Fibroblast of pulmonary artery (primary cell): ENCODE measurements at places on chromosomes 6 and 20.

GRCh38 chr20:49832632-49833327, 20.2 kb downstream of the SLC9A8 start:
- DNase-seq: peak; percentile 83

DNA sequence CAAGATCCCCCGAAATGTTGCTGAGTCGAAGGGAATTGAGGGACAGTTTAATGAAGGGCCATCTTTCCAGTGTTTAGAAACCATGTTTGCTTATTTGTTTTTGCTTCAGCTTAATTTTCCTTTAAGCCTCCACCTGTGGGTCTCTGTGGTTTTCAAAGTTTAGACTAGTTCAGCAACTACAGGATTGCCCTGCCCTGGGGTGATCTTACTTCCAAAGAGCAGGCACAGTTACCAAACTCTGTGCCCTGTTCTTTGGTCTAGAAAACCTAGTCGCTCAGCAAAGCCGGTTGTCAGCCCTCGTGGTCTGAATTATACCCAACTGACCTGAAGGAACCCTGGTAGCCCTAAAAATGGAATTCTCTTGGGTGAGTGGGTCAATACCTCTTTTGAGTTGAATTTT, 219.2 kb upstream of the GMDS start:
- DNase-seq: no peak

DNA sequence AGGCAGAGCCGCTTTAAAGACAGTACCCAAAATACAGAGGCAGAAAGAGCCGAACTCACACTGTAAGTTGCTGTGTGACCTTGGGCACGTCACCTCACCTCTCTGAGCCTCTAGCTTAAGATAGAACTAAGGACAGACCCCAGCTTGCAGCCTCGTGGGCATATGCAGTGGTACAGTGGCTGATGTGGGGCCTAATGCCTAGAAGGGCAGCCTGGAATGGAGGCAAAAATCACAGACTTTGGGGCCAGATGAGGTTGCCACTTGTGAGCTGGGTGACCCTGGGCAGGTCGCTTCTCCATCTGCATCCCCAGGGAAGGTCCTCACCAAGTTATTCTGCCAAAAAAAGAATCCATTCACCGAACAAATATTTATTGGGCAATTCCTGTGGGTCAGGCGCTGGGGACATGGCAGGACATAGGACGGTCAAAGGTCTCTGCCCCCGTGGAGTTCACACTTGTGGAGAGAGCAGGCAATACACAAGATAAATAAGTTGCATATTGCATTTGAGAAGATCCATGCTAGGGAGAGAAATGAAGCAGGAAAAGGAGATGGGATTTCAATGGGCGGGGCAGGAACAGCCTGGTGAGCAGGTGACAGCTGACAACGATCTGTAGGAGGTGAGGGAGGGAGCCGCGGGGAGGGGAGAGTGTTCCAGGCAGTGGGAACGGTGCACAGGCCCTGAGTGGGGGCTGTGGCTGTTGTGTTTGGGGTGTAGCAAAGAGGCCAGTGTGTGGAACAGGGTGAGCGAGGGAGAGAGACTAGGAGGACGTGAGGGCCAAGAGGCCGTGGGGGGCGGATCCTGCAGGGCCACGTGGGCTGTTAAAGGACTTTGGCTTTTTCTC, 115.2 kb downstream of the CEBPB start:
- peak; percentile 45 for DNase-seq

- DNase-seq: peak; percentile 12
Measured at GRCh38 chr6:28371706-28372451, 22.1 kb downstream of the ZKSCAN3 start.

DNA sequence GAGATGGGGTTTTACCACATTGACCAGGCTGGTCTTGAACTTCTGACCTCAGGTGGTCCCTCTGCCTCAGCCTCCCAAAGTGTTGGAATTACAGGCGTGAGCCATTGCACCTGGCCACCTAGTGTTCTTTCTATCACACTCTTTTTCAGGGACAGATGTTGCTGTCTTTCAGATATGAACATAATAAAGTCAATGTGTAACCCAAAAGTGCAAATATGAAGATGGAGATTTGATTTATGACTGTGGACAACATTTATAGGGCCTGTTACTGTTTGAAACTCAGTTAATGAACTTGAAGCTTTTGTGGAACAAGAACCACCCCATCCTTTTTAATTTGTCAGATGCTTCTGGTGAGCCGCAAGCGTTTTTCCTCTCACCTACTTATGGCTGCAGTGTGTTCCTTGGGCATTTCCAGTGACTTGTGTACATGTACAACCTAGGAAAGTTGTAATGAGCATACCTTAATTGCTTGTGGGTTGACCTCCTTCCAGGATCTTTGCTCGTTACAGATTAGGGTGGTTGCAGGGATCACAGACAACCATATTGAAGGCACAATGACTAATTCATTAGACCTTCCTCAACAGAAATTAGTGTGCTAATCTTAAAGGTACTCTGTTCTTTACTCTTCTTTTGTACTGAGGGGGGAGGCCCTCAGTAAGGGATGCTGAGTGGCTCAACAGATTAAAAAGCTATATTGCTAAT, 6.8 kb downstream of the TBPL1 start:
- DNase-seq: no peak

- DNase-seq: no peak
Measured at GRCh38 chr6:162331911-162332310, 395.7 kb downstream of the PRKN start.

DNA sequence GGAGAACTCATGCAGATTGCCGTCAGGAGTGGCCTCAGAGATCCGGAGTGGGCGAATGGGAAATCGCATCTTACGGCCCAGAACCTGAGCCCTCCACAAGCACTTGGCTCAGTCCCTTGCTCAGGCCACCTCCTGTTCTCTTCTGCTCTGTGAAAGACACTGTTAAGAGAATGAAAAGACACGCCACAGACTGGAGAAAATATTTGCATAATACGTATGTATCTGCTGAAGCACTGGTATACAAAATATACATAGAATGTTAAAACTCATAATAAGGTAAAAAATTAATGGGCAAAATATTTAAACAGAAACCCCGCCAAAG, 838 bp upstream of the POM121L2 start:
- no peak for DNase-seq

DNA sequence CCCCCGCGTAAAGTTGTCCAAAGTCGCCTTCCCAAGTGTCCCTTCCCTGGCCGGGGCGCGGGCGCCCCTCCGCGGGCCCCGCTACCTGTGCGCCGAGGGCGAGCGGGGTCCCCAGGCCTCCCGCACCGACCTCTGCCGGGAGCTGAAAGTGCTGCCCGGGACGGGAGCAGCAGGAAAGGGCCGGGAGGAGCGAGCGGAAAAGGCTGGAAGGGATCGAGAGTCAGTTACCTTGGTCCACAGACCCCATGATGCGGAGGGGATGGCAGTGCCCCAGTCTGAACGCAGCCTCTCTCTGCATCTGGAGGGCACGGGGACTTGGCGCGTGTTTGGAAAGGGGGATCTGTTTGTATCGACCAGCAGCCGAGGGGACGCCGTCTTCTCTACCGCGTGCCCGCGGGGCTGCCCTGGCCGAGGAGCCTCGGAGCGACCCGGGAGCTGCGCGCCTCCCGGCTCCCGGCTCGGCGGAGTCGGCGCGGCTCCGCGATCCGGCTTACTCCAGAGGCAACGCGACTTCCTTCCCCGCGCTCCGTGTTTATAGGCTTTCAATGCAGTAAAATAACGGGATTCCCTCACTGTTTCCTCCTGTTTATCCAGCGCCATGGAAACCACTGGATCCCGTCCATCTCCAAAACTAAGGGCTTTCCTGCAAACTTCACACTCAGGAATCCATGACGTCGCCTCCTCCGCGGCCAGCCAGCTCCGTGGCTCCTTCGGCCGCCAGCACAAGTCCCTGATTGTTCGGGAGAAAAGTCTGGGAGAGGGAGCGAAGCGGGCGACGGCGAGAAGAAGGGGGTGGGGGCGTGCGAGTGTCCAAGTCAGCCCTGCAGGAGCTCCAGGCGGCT, 20.0 kb upstream of the NFATC2 start:
- peak; percentile 97 for DNase-seq

DNA sequence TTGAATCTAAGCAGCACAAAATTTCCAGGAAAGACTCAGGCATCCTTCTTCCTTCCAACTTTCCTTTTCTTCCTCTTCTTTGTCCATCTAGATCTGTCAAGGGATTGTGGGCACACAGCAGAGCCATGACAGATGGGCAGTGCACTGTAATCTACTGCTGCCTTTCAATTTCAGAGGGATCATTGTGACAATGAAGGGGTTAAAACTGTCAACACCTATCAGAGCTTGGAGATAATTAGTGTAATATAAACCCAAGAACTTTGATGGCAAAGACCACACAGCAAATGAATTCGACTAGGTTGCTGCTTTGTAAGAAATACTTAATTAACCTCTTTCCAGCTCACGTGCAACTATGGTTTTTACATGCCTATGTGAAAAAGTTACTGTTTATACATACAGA, 55.0 kb downstream of the SAMD5 start:
- DNase-seq: no peak

- DNase-seq: no peak
Measured at GRCh38 chr6:37202788-37203491, 33.0 kb downstream of the PIM1 start.

- no peak for DNase-seq
Measured at GRCh38 chr6:115948751-115949150, 111.9 kb downstream of the FRK start.
